ENCODE measurements at places on chromosomes 13 and 19.

DNA sequence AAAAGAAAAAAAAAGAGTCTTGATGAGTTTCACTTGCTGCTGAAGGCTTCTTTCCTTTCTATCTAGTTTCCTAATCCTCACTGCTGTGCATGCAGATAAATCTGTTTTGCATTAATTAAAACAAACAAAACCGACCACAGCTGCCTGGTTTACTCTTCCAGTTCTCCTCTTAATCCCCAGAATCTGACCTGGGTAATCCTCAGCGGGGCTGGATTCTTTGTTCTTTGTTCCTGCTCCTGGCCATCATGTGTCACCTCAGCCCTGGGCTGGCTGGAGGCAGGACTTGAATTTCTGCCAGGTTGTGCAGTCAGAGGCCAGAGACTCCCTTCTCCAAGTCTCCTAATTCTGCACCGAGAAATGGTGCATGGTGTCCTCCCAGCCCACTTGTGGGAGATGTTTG lies 52.2 kb upstream of the CYP4F8 start:
- no peak for DNase-seq

- DNase-seq: peak; percentile 88
These were observed 446.4 kb downstream of the COG6 start for GRCh38 chr13:40101708-40102359.

DNA sequence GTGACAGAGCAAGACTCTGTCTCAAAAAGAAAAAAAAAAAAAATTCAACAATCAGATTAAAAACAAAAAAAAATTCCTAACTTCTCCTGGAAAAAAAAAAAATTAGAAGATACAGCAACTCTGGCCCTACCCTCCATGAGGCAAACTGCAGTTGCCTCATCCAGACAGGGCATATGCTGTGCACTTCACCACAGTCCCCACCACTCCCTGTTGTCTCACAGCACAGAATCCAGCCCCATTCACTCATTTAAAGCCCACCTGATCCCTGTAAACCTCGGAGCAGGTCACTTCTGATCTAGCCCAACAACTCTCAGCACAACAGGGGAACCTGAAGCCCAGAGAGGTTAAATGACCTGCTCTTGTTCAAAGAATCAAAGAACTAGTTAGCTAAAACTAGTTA lies 24.9 kb downstream of the RHPN2 start:
- DNase-seq: no peak

DNA sequence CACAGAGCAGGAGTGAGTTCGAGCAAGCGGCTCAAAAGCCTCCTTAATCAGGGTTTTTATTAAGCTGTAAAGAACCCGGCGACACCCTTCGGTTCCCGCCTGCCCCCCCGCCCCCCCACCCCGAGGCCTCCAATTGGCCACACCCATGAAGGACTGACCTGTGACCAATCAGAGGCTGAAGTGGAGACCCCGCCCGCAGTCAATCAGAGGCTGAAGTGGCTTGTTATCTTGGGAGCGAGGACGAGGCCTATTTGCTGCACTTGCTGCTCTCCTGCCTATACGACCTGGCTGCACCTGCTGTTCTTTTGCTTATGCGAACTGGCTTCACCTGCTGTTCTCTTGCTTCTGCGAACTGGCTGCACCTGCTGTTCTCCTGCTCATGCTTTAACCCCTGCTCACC lies 844.9 kb downstream of the OLFM4 start:
- DNase-seq: no peak

GRCh38 chr19:31600731-31601295 lies 251.6 kb upstream of the TSHZ3 start:
- DNase-seq: no peak

- DNase-seq: no peak
These were observed 78.4 kb downstream of the DPF1 start for GRCh38 chr19:38145623-38146022.
